Activated T-cell treated with anti-CD3 and anti-CD28 coated beads for 48 hours (primary cell): ENCODE measurements at places on chromosomes 1 and 21.
A peak's percentile ranks its signal among the peaks of the same experiment; 100 is the strongest.

DNA sequence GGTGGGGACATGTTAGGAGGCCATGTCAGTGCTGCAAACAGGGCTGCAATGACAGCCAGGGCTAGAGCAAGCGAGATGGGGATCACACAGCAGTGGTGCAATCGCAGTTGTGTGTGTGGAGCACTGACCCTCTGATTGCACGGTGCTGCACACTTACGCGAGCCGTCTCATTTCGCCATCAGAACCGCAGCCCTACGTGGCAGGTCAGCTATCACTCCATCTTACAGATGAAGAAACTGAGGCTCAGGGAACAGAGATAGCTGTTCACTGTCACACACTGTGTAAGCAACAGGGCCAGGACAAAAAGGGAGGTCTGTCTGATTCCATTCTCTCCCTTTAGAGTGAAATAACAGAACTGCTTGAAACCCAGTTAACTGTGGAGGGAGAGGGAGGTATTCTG, 104.8 kb upstream of the SLC45A1 start:
- no peak for DNase-seq

DNA sequence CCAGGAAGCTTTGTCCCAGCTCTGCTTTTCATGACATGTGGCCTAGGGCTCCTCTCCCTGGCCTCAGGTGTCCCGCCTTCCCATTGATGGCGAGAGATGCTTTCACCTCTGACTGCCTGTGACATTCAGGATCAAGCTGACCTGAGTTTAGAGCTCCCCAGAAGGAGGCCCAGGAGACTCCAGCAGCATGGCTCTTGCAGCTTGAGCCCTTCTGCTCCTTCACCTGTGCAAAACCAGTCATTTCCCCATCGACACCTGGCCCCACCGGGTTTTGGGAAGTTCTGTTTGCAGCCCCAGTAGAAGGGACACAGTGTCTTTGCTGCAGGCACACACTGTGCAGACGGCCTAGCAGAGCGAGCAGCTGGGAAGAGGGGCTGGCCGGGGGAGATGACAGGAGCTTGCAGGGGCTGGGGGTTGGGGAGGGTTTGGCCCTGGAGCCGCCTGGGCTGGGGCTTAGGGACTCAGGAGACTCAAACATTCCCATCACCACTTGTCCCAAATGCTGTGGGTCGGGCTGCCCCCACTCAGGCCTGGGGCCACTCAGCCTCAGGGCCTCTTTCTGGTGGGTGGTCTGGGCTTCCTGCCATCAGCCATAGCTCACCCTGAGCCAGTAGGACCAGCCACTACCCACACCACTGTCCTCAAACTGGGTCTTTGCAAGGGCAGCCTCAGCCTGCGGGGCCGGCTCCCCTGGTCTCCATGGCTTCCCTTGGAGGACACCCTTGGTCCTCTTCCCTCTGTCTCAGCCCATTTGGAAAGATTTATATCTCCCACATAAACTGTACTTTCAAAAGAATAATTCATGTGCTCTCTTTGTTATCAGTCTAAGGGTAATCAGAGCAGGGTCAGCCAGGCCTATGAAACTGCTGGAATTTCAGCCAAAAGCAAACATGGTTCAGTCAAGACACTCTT, 3.8 kb upstream of the EDN2 start:
- no peak for DNase-seq

DNA sequence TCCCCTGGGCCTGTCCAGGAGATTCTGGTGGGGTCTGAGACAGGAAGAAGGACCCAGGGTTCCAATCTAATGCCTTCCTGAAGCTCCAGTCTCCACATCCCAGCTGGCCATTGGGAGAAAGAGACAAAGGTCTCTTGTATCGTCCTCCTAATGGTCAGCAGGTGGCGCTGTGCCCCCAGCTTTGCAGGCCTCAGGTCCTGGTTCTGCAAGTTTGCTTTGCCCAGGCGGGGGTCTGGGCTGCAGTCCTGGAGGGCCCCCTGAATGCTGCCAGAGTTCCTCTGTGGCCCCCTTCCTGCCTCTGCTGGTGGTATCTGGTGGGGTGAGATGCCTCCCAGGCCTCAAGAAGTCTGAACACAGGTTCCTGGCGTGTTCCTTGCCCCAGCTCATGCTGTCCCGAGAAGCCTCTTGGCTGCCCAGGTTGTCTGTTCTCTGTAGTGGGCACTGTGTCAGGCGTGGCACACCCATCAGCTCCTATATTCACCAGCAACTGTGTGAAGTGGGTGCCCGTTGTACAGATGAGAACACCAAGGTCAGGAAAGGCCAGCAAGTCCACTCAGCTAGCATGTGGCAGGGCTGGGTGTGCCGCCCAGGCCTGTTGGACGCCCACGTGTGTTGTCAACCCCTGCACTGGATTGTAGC, 33.8 kb upstream of the CSF3R start:
- DNase-seq, result peak; percentile 26

DNA sequence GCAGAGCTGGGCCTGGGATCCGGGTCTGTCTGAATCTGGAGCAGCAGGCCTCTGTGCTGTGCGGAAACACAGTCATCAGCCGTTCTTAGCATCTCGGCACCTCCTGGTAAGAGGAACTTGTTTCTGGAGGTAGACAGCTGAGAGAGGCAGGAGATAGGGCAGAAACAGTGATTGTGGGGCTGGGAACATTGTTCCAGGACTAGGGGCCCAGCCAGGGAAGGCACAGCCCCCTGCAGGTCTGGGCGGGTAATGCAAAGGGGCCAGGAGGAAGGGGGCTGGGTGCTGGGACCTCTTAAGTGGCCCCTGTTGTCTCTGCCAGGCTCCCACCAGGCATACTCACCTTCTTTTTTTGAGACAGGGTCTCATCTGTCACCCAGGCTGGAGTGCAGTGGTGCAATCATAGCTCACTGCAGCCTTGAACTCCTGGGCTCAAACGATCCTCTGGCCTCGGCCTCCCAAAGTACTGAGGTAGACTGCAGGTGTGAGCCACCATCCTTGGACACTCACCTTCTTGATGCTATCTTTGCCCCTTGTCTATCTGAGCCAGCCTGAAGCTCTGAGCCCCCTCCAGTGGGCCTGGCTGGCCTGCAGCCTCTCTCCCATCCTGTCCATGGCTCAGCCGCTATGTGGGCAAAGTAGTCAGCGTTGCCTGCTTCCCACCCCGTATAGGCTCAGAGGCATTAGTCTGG, 134.3 kb upstream of the ZBTB40 start:
- DNase-seq, result no peak

GRCh38 chr1:202315576-202316168, 26.1 kb downstream of the UBE2T start:
- peak; percentile 62 for DNase-seq

GRCh38 chr1:165842023-165842670, 14.7 kb downstream of the UCK2 start:
- DNase-seq, result no peak

DNA sequence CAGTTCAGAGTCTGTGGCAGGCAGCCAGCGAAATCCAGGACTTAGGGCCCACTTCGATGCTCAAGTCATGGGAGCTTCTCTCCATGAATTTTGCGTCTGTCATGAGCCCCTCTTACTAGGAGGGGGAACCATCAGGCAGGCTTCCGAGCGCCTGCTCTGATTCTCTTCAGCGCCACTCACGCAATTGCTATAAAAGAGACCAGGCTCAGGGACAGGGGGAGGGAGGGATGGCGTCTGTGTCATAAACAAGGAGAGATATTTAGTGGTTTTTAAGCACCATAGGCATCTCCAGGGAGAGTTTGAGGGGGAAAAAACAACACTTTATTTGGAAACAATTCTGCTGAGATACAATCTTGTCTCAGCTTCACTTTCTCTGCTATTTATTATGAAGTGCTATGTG, 60.6 kb downstream of the NAV1 start:
- no peak for DNase-seq

DNA sequence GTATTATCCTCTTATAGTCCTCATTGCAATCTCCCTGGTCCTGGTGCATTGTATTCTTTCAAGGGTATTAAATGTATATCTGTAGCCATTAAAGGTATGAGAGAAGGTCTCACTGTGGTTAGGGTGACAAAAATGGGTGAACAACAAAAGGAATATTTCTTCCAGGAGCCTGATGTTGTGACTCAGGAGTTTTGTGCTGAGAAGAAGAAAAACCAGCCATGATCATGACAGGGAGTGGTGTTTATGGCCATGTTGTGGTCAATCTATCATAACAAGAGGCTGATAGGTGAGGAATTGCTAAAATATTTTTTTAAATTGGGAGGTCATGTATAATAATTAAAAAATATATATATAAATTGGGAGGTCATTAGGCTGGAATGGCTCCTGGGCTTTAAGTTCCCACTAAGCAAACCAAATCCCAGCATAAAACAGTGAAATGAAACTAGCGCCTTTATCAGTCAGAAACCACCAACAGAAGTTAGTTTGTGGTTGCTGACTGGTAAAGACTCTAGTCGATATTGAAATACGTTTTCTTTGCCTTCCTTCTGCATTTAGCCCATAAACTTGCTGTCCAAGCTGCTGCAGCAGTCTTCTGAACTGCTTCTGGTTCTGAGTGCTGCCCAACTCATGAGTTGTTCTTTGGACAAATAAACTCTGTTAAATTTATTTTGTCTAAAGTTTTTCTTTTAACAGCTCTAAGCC, 60.3 kb downstream of the TBX19 start:
- DNase-seq, result no peak

GRCh38 chr1:11806307-11806936, 431 bp downstream of the CLCN6 start:
- no peak for DNase-seq

GRCh38 chr1:203299169-203299568, 6.2 kb upstream of the BTG2 start:
- no peak for DNase-seq

DNA sequence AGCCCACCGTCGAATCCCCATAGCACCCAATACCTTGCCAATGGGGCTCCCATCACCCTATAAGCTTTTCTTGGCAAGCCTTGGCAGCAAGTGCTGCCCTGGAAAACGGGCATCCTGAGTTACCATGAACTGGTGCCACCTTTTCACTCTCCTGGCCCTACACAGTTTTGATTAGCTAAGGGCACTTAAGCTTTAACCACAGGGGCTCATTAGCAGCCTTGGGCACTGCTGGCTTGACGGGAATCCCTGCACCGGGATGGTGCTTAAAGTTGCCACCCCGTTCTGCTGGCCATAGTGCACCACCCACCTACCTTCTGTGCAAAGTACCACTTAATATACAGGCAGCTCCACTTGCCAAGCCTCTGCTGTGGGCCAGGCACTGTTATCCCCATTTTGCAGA, 13.7 kb downstream of the PARS2 start:
- DNase-seq, result no peak

DNA sequence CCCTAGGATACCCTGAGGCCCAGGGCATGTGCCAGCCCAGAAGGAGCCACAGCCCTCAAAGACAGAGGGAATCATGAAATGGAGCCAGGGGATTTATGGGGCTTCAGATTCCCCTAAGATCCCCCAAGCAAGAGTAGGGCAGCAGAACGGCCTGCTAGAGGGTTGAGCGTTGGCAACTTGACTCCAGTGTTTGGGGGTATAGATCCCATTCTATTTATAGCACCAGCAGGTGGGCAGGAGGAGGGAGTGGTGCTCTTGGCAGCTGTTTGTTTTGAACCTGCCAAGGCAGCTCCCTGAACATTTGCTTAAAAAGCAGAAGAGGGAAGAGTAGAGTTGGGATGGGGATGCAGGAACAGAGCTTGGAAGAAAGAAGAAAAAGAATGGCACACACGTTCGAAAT, 33.7 kb downstream of the GLUL start:
- DNase-seq, result no peak

DNA sequence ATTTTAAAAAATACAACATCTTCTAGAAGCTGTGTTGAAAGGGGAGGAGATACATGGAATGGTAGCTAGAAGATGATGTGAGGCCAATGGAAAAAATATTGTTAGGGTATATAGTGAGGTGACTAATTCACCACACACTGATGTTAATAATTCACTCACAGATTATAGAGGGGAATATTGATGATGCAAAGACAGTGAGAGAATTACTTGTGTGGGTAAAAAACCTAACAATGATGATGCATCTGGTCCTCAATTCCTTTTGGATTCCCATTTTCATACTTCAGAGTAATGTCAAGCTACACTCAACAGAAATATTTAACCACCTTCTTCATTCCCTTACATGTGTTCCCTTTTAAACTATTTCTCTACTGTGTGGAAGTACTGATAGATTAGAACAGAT, 169.5 kb upstream of the DPYD start:
- DNase-seq, result no peak

DNA sequence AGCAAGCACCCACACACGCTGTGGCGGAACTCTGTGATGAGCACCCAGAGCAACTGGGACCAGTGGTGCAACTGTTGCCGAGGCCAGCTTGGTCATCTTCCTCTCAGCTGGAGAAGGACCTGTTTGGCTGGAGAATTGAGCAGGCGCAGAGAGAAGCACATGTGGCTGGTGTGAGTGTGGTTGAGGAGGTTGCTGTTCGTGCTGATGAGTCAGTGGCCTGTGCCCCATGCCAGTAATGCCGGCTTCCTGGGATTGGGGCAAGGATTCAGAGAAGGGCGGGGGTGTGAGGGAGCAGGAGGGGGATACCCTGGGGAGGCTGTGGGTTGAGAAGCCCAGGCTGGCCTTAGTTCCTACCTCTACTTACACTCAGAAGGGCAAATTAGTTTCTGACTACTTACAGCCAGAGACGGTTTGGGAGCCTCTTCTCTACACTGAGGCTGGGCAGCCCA, 57.5 kb upstream of the EPS8L3 start:
- no peak for DNase-seq

GRCh38 chr21:29413683-29414082, 115.0 kb downstream of the BACH1 start:
- no peak for DNase-seq

GRCh38 chr1:200776949-200777348, 38.3 kb downstream of the CAMSAP2 start:
- DNase-seq, result no peak

GRCh38 chr1:35539073-35539823, 18.0 kb downstream of the KIAA0319L start:
- DNase-seq, result no peak

DNA sequence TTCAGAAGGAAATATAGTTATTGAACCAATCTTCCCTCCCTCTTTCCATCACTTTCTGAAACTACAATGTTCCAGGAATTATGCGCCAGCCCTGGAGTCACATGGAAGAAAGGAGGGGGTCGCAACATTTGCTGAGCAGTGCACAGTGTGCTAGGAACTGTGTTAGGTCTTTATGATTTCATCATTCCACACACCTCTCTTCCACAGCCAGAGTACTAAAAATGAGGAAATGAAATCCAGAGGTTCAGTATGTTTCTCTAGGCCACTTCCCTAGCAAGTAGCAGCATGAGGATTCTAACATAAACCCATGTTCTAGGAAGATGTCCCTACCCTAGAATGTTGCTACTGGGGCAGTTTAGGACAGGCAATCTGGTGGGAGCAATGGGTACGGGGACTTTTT, 158.1 kb downstream of the SLC45A1 start:
- DNase-seq, result no peak

- no peak for DNase-seq
These were observed 302.9 kb downstream of the BARHL2 start for GRCh38 chr1:90414201-90414600.

GRCh38 chr21:15148437-15148836, 83.6 kb upstream of the NRIP1 start:
- no peak for DNase-seq
